NCI-H2171 treated with DMSO at 0.1 percent for 48 hours (cell line): ENCODE measurements at places on chromosomes 4 and X.

- no peak for DNase-seq
Measured at GRCh38 chr4:165855191-165855590, 17.8 kb upstream of the TLL1 start.

- no peak for DNase-seq
Measured at GRCh38 chrX:55220119-55220794, at the start of gene PAGE5. Gene PAGE5, plus strand, starts transcription at chrX:55220346. Its CDS starts 1,037 bp downstream, at chrX:55221383.

GRCh38 chr4:112823156-112823555 lies 186.2 kb downstream of the LARP7 start:
- no peak for DNase-seq

GRCh38 chrX:10474913-10475568 lies 145.3 kb downstream of the MID1 start:
- no peak for DNase-seq

DNA sequence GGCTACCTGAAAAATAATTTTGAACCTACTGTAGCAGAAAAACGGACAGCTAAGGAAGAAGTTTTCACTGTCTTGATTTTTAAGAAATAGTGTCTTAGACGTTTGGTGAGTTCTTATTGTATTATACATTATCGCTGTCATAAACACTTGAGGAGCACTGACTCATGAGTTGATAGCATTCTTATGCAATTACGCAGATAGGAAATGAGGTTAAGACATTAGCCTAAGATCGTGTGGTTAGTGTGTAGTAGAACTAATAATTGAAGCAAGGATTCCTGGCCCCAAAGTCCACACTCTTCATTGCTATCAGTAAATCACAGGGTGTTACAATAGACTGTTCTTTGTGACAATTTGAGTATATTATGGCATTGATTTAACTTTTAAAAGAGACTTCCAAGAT lies 238.1 kb downstream of the ARAP2 start:
- no peak for DNase-seq

GRCh38 chr4:181538431-181538830 lies 704.8 kb upstream of the TENM3 start:
- no peak for DNase-seq

GRCh38 chr4:181659876-181660275 lies 583.3 kb upstream of the TENM3 start:
- no peak for DNase-seq

DNA sequence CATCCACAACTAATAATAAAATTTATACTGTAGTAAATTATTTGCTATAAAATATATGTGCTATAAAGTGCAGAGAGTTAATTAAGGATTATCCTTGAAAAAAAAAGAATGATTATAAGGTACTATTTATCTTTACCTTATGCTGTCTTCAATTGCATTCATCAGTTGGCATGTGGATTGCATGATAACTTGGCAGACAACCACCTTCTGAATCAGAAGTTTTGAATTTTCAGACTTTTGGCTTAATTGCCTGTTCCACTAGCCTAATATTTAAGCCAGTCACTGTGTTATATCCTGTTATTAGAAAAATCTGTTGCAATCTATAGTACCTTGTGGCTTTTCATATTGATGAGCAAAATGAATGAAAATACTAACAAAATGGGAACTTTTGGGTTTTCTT lies 1040.3 kb upstream of the PCDH10 start:
- DNase-seq, result no peak

GRCh38 chrX:130086447-130087206 lies 23.7 kb downstream of the ELF4 start:
- DNase-seq, result no peak

DNA sequence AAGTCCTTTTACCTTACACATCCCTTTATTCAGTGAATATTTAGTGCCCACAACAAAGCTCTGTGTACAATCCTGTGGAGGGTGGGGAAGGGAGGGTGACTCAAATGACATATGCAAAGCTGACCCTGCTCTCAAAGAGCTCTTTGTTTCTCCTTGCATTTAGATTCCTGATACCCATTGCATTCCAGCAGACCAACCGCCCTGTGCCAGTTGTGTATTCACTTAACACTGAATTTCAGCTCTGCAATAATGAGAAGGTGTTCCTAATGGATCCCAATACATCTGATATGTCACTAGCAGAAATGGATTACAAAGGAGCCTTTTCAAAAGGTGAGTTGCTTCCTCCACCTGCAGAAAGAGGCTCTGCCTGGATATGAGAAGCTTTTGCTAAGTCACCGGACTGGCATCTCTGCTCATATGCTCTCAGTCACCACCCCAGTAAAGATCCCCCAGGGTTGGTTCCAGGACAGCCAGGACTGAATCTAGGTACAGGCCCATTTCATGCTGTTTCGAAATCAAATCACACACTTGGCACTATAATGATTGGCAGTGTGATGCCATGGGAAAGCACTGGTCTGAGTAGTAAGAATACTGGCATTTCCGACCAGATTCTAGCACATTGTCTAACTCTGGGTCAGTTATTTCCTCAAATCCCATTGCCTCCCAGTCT lies 17.1 kb upstream of the ANXA3 start:
- no peak for DNase-seq

- DNase-seq, result no peak
Measured at GRCh38 chr4:151711646-151712045, 49.2 kb downstream of the GATB start.

- DNase-seq, result no peak
Measured at GRCh38 chr4:26433556-26433955, 56.7 kb downstream of the CCKAR start.

DNA sequence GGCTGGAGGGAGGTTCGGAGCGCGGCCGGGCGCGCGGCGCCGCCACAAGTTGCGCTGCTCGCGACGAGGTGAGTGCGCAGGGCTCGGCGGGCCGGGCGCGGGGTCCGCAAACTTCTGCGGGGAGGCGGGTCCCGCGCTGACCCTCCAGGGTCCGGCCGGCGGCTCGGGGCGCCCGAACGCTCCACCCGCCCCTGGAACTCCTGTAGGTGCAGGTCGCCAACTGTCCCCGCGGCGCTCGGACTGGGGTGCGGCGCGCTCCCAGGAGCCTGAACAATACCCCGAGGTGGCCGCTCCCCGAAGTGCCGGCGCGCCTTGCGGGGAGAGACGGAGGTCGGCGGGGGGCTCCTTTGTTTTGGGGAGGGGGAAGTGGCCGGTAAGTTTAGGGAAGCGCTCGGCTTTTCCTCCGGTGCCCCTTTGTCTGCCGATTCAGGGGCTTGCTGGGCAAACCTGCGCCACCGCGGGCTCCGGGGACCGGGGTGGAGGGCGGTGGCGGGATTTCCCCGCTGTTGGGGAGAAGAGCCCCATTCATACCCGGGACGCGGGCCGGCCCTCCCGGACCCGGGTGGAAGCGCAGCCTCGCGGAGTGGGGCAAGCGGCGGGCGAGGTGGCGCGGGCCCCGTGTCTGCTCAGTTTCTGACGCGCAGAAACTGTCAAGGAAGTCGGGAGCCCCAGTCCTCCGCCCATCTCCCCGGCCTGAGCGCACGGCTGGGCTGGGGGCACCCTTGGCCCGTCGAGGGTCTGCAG lies 694 bp downstream of the TBL1X start:
- no peak for DNase-seq

DNA sequence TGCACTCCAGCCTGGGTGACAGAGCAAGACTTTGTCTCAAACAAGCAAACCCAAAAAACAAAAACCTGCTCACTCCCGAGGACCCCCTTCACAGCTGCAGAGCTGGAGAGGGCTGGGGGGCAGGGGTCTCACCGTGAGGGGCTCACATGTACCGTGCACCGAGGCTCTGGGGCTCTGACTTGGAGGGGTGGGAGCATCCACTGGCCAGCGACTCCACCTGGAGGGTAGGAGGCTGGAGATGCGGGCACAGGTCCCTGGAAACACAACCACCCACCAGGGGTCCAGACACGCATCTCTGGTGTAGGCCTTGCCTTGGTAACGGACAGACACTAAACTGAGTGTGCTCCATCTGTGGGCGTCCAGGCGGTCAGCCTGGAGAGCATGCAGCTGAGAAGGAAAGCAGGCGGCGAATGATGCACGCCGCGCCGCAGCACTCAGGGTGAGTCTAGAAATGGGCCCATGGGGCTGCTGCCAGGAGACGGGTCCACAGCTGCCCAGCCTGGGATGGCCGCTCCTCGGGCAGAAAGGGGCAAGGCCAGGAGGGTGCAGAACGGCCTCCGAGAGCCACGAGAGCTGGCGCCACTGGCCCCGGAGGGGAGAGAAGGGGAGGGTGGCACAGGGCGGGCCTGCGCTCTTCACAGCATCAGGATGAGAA lies 26.1 kb downstream of the PPP2R3B start:
- no peak for DNase-seq
